ENCODE measurements at places on chromosomes 5 and 9.

- DNase-seq: no peak
Observed at GRCh38 chr5:124729720-124730359, 16.6 kb downstream of the ZNF608 start.

- no peak for DNase-seq
Observed at GRCh38 chr9:82117026-82117811, 128.6 kb downstream of the SPATA31D1 start.

DNA sequence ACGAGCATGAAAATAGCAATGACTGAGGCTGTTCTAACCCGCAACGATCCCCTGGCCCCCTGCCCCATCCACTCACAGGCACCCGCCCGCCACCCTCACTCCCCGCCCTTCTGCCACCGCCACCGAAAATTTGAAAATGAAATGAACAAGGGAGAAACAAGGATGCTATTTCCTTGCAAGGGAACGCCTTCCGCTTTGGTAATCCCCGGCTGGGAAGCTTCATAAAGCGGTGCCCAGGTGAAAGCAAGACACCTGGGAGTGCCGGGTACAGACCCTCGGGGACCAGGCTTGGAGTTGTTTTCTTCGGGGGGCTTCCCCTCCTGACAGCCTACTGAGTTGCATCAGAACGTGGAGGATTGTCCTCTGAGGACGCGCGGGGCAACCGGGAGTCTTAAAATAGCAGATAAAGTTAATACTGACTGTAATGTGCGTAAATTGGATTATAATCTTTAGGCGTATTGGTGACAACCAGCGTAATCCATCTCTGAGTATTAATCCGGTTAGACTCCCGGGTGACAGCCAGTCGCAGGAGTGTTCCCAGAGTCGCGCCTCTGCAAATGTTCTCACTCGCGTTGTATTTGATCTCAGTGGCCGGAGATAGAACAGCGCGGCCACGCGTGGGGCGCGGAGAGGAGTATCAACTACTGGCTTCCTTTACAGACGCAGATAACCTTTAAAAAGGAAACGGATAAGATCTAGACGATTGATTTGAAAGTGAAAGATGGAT, 885 bp upstream of the MLLT3 start:
- no peak for DNase-seq

DNA sequence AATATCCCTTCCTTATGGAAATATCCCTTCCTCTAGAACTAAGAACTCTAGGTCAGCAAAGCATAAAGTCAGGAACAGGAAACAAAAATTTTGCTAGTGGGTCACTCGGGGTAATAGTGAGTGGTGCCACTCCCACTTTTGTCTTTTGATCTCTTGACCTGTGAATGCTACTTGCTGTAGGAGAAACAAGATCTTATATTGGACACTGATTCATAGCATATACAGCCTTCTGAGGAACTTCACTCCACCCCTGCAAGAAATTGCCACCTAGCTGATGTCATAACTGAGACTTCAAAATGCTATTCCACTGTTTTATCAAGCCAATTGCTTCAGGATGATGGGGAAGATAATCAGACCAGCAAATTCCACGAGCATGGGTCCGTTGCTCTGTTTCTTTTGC, 53.3 kb upstream of the PRSS3 start:
- DNase-seq: no peak

GRCh38 chr5:177133853-177134696, 502 bp downstream of the NSD1 start:
- DNase-seq: no peak

DNA sequence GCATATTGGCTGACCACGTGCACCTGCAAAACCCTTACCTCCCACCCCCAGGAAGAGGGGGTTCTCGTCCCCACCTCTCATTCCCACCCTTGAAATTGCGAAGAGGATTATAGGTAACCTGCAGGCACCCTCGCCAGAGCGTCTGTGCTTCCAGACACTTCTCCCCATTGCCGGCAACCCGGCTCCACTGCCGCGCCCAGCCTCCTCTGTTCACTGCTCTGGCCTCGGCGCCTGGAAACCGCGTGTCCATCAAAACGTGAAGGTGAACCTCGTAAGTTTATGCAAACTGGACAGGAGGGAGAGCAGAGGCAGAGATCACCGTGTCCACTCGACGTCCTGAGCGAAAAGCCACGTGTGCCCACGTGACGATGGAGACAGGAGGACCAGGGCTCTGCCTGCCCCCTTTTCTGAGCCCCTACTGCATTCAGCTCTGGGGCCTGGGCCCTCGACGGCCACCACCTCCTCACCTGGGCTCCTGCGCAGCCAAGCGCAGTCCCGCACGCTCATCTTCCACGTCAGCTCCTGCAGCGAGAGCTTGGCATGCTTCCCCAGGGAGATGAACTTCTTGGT, 1.9 kb downstream of the TERT start:
- DNase-seq: no peak

- DNase-seq: no peak
Observed at GRCh38 chr9:98775831-98776441, 20.4 kb downstream of the ANKS6 start.

DNA sequence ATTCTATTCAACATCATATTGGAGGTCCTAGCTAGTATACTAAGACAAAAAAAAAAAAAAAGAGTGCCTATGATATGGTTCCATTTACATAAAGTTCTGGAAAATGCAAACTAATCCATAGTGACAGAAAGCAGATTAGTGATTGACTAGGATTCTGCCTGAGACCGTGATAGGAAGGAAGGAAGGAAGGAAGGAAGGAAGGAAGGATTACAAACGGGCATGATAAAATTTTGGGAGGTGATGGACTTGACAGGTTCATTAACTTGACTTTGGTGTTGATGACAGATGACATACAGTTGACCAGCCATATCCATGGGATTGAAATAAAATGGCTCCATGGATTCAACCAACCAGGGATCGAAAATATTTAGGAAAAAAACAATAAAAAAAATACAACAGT, 79.1 kb upstream of the MAN2A1 start:
- no peak for DNase-seq

DNA sequence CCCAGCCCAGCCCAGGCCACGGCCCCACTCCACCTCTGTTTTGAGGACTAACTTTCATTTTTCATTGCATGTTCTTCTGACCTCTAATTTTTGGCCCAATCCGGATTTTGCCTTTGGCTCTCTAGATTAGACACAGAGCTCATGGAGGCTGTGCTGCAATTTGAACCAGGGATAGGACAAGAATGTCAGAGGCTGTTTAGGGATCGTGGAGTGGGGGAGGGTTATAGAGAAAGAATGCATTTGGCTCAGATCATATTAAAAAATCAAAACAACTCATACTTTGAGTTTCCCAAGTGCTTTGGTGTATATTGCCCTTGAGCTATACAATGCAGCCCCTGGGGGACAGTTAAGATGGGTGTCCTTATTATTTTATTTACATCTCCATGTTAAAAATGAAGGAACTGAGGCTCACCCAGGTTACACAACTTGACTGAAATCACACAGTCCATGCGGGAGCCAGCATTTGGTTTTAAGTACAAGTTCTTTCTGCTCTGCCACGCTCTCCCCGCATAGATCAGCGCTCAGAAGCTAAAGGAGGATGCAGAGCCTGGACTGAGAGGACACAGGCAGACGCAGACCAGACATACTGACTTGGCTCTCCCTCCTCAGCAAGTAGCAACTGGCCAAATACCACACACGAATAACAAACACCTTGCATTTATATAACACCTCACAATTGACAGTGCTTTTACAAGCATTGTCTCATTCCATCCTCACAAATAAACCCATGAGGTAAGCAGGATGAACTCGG, 126.4 kb upstream of the RAI14 start:
- peak; percentile 81 for DNase-seq

GRCh38 chr5:52893105-52893504, 96.0 kb upstream of the ITGA2 start:
- peak; percentile 10 for DNase-seq

DNA sequence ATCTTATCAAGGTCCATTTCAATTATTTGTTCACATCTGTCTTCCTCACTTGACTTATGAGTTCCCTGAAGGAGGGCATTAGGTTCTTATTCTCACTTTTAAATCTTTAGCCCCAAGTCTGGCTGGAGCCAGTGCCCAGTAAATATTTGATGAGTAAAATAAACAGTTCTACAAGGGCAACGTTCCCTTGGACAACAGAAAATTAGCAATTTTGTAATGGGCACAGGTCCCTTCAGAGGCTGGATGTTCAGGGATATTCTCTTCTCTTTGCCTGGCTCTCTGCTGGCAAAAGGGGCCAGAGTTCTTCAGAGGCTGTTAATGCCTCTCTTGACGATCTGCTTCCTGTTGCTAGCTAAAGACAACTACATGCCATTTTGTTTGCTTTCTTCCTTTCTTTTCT, 149.7 kb downstream of the SEMA6A start:
- no peak for DNase-seq

DNA sequence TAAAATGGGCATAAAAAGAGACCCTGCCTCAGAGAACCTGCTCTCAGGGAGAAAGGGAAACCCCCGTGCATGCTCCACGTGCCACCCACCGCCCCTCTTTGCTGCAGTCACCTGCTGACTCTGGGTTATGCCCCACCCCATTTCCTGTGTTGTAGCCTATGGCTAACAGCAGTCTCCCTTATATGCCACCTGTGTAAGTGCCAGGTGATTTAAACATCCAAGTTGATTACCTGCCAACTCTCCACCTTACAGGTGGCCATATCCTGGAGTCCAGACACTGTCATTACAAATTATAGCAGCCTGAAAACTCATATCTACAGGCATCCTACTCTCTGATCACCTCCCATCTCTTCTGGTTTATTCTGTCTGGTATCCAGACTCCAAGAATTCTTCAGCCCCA, 242.6 kb downstream of the HSPA4 start:
- DNase-seq: no peak

DNA sequence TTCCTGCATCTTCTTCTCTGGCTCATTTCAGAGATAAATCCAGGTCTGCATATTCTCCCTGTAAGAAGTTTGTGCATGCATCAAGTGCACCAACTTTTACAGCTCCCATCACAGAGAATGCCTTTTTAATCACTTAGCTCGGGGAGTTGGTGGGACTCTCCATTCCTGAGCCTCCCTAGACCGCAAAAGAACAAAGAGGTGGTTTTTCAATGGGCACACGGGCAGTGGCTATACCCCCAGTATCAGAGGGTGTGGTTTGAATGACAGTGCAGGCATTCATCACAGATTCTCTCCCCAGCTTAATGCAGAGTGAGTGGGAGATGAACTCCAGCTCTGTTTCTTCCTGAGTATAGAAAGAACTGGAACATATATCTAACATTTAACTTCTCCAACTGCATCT, 264.7 kb upstream of the NR4A3 start:
- no peak for DNase-seq

GRCh38 chr9:98038958-98039357, 17.6 kb upstream of the NANS start:
- no peak for DNase-seq

GRCh38 chr9:131227112-131227958, 49.0 kb downstream of the FAM78A start:
- no peak for DNase-seq

- DNase-seq: no peak
Observed at GRCh38 chr9:100294806-100295205, 57.9 kb downstream of the TEX10 start.

- peak; percentile 46 for DNase-seq
Observed at GRCh38 chr5:120604884-120605283, 140.8 kb downstream of the PRR16 start.

DNA sequence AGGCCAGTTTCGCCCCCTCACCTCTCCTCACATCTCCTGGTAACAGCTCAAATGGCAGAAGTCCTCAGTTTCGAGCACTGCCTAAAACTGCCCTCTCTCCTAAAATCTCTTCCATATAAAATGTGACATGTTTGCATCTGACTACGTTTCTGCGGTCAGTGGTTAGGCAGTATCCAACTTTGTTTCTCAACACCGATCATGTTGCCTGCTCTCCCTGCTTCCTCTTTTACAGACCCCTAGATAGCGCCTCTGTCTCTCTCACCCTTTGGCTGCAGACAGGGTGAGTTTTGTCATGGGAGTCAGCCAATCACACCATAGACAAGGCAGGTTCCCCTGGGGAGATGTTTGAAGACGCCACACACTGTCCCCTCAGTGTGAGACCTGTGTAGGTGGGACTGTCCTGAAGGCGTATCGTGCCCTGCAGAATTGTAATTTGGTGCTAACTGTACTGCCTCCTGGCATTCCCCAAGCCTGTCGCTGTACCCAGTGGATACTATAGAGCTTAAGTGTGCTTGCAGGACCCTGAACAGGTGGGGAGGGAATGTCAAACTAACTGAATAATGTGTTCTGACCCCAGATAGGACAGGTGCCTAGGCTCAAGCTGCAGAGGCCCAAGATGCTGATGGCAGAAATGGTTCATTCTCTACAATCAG, 1.1 kb downstream of the HEXB start:
- no peak for DNase-seq

- no peak for DNase-seq
Observed at GRCh38 chr5:144273232-144274027, 102.8 kb downstream of the KCTD16 start.

DNA sequence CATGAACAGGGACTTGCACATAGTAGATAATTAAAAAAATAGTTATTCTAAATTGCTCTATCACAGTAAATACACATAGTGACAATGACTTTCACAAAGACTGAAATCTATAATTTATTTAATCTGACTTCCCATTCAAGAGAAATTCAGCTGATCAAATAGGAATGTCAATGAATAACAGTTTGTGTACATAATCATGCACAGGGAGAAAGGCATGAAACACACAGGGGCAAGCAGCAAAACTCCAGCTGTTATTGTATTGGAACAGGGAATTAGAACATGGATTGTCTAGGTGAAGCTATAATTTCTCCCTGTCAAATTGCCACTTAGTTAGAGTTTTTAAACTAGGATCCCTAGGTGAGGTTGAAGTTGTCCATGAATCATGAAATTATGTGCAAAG, 99.9 kb downstream of the HCN1 start:
- no peak for DNase-seq

GRCh38 chr9:99431103-99431502, 209.0 kb downstream of the SEC61B start:
- DNase-seq: no peak

DNA sequence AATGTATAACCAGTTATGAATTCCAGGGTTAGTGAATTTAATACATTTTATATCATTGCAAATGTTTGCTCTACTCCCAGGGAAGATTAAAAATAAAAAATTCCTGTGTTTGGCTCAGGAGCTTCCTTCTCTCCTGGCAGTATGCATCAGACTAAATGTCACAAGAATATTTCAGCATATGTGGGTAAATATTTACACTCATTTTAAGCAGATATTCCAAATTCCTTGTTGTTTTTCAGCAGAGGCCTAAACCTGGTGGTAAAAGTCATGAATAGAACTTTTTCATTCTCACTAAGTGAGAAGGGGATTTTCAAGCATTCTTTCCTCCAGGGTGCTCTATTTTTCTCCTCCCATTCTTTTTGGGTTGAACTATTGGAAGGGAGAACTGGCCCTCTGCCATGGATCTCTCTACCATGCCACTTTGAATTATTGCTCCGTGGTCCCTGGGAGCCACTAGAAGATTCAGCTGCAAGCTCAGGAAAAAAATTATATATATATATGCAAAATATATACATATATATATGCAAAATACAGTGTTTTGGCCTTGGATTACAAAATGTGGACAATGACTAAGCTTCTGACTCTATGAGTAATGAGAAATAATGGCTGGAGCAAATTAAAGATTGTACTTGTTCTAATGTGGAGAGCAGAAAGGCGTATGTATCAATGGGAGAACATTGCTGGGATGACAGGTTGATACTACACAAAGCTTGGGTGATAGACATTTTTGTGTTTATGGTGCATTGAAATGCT, 180.6 kb upstream of the PAPPA start:
- DNase-seq: no peak
